ENCODE measurements at places on chromosomes 7 and 10. TPM values are rescaled to one million over a fixed set of nuclear protein-coding genes. Genes with fewer than 3 reads are reported as not detected.

DNA sequence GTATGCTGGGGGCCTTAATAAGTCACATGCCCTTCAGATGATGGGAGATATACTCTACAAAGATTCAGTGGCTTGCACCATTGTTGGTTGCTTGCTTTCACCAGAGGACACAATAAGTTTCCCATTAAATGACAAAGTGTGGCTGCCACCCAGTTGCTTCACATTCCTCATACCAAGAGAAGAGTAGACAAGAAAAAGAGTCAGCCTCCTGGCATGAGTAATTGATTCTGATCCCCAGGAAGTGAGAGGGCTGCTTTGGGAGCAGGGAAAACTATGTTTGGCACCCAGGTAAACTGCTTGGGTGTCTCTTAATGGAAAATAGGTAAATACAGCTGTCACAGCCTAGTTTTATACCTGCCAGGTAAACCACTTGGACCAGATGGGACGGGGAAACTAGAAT lies 66.7 kb upstream of the IL6 start:
- no peak for DNase-seq

- DNase-seq, result no peak
Measured at GRCh38 chr7:125154930-125155329, 225.3 kb upstream of the POT1 start.

DNA sequence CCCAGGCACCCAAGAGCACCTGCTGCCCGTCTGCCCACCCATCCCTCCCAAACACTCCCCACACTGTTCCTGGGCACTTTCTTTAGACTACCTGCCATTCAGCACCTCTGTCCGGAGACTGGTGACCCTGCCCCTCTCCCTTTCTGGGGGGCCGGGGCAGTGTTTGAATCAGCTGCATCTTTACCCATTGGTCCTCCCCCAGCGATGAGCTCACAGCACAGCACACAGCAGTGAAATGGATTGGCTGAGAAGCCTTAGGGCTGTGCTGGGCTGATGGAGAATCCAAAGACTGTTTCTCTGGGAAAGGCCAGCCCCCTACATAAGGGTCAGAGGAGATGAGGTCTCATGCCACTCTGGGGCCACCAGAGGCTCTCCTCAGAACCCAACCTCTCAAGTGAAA lies 40.2 kb downstream of the VWA2 start:
- no peak for DNase-seq

Gene GARIN1A
- 1.6 TPM for total RNA-seq

Gene THSD7A
- total RNA-seq, result 0.75 TPM

- DNase-seq, result no peak
Measured at GRCh38 chr7:157411580-157411979, 74.8 kb downstream of the DNAJB6 start.

- no peak for DNase-seq
Measured at GRCh38 chr7:158816995-158817394, 12.3 kb downstream of the ESYT2 start.

Gene PPP1R9A
- total RNA-seq, result 0.69 TPM

DNA sequence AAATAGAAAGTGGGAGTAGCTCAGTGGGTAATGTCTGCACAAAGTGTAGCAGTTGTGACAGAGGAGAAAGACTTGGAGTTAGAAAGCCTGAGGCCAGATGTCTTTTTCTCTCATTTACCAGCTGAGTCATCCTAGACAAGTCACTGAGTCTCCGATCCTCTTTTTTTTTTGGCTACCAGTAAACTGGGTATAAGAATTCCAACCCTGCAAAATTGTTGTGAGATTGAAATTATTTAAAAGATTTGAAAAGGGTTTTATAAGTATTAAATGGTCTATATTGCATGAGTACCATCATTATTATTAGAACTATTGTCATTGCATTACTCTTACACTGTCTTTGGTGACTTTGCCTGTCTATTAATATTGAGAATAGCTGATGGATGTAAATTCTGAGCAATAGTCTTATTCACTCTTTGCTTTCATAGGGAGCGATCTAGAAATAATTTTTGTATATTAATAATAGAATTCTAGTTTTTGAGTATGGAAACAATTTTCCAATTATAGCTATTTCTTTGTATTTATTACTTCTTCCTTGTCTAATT lies 74.0 kb downstream of the ARID5B start:
- no peak for DNase-seq

Gene TAC1
- total RNA-seq, result not detected

DNA sequence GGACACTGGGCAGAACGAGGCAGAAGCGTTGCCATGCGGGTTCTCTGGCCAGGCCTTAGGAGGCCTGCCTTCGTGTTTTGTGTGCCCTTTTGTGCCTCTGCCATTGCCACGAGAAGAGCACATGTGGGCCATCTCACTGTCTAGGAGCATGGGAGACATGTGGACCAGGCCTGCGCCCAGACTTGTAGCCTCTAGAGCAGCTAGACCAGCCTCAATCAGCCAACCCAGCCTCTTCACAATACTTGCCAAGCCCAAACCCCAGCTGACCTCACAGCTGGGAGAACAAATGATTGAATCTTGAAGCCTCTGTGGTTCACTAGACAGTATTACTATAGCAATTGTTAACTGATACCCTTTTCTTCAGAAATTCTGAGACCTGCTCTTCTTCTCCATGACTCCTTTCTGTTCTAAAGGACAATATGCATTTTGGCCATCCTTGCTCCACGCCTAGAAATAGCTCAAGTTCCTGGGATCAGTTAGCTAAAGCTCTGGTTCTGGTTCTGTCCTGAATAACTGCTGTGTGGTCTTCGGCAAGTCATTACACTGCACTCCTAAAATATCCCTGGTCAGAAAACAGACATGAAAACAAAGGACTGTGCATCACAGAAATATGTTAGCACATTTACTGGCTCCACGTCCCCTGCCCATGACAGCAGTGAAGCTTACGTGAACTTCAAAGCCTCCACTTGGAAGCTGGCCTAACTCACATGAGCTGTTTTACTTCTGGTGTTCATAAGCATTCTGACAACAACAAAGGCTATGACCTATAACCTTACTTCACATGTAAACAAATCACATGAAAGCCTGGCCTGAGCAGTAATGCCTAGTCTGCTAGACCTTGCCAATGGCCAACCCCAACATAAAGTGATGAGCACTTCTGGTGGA lies 72.3 kb upstream of the MKRN1 start:
- no peak for DNase-seq

Gene FAM25A
- not detected for total RNA-seq

DNA sequence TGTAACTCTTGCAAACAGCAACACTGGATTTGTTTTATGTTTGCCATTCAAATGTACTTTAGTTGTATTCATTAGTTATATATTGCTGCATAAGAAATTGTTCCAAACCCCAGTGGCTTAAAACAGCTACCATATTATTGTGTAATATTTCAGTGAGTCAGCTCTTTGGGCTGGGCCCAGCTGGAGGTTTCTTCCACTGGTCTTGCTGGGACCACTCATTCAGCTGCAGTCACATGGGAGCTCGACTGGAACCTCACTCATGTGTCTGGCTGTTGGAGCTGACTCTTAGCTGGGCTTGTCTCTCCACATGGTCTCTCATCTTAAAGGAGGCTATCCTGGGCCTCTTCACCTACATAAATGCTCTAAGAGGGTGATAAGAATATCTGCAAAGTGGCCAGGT lies 23.2 kb upstream of the PIP4K2A start:
- no peak for DNase-seq

DNA sequence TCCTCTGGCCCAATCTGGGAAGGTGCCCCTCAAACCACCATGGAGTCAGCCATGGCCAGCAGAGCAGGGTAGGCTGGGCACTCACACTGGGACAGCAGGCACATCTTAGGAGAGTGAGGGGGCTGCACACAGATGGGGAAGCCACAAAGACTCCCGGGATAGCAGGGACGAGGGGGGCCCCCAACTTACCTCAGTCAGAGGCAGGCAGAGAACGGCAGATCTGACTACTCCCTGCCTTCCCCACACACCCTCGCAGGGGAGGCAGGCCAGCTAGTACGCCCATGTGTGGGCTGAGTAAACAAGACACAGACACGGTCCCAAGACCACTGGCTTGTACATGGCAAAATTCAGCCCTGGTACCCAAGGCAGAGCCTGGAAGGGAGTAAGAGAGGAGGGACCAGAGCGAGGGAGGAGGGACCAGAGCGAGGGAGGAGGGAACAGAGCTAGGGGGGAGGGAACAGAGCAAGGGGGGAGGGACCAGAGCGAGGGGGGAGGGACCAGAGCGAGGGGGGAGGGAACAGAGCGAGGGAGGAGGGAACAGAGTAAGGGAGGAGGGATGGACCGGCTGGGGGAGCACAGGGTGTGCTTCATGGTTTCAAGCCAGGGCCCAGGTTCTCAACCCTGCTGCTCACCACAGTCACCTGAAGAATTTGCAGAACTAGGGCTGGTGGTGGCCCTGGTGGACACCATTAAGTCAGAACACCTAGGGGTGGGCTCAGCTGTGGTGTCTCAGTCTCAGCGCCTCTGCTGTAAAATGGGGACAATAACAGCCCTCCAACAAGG lies 73.8 kb downstream of the RGS10 start:
- DNase-seq, result no peak

Gene GCK
- not detected for total RNA-seq

DNA sequence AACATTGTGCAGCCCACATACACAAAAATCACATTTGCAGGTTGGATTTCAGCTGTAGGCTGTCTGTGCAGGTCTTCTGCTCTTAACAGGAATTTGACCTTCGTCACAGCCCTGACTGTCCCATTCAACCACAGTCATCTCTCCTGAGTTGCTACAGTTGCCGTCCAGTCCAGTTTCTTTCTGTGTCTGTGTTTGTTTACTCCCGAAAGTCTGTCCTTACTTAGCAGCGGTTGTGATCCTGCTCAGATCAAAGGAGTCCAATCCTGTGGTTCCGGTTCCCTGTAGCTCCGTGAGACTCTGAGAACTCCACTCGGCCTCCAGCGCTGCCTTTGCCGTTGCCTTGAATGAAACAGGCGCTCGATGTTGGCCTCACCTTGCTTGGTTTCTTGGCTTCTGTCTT lies 111.6 kb upstream of the GATA3 start:
- DNase-seq, result no peak

DNA sequence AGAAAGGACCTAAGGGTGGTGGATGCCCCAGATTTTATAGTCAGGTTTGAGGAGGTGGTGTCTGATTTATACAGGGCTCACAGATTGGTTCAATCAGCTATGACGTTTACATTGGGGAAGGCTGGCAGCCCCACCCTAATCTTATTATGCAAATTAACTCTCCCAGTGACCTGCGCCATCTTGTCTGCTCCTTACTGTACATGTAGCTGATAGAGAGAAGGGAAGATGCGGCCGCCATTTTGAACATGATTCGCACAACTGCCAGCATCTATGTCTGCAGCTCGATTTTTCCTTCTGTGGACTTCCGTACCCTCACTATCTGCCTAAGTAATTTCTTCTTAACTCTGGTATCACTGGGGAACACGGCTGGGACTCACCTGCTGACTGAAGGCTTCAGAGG lies 619.0 kb upstream of the DPP6 start:
- no peak for DNase-seq

DNA sequence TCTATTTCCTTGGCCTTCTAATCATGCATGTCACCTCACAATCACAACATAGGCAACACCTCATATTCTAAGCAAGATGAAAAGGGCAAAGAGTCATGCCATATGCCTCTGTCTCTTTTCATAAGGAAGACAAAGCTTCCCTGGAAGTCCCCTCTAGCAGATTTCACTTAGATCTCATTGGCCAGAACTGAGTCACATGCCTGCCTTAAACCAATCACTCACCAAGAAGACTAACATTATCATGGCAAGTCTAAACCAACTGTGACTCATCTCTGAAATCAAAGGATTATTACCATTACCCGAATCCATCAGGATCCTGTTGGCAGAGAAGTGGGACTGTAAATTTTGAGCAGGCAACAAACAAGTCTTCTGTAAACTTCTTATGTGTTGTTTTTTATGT lies 27.8 kb downstream of the CAV1 start:
- DNase-seq, result no peak

Gene DKK1
- not detected for total RNA-seq

DNA sequence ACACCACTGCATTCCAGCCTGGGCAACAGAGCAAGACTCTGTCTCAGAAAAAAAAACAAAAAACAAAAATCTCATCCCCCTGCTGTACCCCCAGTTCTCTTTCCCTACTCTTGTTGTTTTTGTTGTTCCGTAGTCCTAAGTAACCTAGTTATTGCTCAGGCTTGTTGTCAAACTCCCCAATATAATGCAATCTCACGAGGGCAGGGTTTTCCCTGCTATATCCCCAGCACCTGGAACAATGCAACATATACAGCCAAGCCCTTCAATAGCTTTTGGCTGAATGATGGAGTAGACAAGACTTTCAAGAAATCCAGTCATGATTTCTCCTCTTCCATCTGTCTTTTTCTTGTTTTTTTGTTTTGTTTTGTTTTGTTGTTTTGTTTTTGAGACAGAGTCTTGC lies 10.2 kb downstream of the ACSL5 start:
- DNase-seq, result no peak

GRCh38 chr7:80278737-80279136 lies 144.1 kb downstream of the GNAI1 start:
- DNase-seq, result no peak

- DNase-seq, result no peak
Measured at GRCh38 chr10:122682522-122682921, 17.1 kb downstream of the C10orf120 start.

GRCh38 chr10:20892011-20892585 lies 5.0 kb downstream of the NEBL start:
- no peak for DNase-seq

- peak; percentile 84 for DNase-seq
Measured at GRCh38 chr10:96673318-96674099, 46.8 kb downstream of the PIK3AP1 start.

GRCh38 chr7:96120445-96121225 lies 201.3 kb downstream of the SLC25A13 start:
- no peak for DNase-seq

DNA sequence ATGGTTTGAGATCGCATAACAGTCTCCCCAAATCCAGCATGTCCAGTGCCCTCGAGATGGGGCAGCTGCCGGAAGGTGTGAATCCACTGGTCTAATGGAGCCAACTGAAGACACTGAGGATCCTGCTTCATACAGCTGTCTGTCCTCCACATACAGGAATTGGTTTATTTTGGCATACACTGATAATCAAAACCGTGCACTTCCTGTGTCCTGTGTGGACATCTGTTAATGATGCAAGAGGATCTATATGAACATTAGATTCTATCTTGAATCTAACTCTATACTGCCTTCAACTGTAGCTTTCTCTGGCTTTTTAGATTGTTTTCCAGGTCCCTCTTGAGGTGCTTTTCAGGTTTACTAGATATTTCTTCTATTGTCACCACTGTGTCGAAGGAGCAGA lies 3.0 kb upstream of the JAZF1 start:
- no peak for DNase-seq

Gene TMEM176A
- not detected for total RNA-seq

- DNase-seq, result no peak
Measured at GRCh38 chr10:86367152-86367951, 757 bp upstream of the GRID1 start.

GRCh38 chr10:100504096-100504495 lies 15.6 kb downstream of the SEC31B start:
- DNase-seq, result no peak

DNA sequence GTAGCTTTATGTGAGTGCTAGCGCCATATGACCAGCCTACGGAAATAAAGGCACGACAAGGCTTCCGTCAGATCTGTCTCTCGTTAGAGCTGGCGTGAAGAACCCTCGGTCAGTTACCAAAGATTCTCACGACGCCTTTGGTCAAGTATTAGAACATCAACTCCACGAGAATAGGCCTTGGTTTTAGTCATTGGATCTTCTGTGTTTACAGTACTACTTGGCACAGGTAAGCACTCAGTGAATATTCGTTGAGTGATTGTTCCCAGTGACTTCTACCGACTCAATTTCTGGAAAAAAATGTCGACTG lies 316 bp downstream of the RBM48 start:
- DNase-seq, result no peak

Gene HHEX
- 0.33 TPM for total RNA-seq

Gene ABCB4
- total RNA-seq, result 0.20 TPM

GRCh38 chr7:98399890-98400541 lies 874 bp downstream of the BAIAP2L1 start:
- no peak for DNase-seq

All from natural killer cell treated with Interleukin-12 subunit alpha and Interleukin-12 subunit beta and Interleukin-15 and Interleukin-18, amount 100 ng/mL, for 72 hours (primary cell).